H1 (cell line): ENCODE measurements at places on chromosomes 2 and 18.

DNA sequence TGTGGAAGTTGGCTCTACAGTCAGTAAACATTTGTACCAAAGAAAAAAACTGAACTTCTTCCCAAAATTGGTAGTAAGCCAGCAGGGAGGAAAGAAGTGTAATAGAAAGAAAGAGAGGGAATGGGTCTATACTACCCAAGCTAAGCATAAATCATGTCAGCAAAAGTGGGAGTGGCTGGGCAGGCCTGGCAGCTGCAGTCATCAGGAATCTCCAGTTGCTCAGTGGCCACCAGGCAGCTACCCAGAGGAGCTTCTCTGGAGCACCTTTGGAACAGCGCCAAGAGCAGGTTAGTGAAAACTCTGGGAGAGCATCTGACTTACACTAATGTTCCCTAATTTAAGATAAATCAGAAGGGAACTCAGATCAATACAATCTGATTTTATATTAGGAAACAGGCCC lies 14.3 kb downstream of the FRZB start:
- DNase-seq, result no peak

- DNase-seq, result no peak
Measured at GRCh38 chr2:37300578-37300977, 24.1 kb downstream of the PRKD3 start.

DNA sequence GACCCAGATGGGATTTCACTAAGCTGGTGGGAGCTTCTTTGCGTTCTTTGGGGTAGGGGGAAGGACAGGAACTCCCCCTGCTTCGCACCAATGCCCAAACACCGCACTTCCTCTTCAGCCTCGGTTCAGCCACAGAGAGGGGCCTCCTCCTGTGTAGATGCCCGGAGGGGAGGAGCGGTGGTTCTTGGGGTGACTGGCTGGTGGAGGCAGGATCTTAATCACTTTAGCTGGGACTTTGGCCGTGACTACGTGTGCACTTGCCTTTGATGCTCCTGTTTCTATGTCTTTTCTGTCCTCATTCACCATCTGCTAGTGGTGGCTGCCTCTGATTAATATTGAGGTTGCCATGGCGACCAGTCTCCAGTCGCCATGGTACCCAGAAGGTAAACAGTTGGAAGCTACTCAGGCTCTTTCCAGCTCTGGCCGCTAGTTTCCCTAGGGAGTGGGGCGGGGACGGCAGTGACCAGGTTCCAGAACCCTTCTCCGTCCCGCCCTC lies 1.9 kb downstream of the CNGA3 start:
- DNase-seq, result no peak

DNA sequence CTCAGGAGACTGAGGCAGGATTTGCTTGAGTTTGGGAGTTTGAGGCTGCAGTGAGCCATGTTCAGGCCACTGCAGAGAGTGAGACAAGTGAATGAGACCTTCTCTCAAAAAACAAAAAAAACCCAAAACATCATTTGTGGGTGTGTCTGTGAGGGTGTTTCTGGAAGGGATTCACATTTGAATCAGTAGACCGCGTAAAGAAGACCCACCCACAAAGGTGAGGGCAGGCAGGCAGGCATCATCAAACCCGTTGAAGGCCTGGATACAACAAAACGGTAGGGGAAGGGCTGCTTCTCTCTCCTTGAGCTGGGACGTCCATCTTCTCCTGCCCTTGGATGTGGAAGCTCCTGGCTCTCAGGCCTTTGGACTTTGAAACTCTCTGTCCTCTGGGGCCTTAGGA lies 25.4 kb downstream of the CDKL4 start:
- no peak for DNase-seq

DNA sequence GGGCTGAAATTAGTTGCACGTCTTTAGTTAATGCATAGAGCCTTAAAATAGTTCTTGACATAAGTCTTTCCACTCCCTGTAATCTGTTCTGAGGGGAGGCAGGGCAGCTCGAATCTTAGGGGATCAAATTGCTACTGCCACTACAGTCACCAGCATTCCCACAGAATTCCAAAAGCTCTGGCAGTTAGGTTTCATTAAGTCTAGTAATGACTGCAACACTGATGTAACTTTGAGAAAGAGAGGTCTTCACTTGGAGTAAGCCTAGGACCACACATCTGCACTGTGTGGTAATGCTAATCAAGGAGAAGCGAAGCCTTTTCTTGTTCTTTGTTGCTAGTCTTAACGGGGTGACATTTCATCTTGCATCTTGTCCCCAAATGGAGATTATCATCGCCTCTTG lies 19.3 kb upstream of the NCK2 start:
- no peak for DNase-seq

GRCh38 chr2:162379719-162380580 lies 36.0 kb downstream of the GCA start:
- no peak for DNase-seq
